ENCODE measurements at places on chromosomes 11 and 22.

- no peak for DNase-seq
Observed at GRCh38 chr11:110086892-110087309, 6.3 kb upstream of the ZC3H12C start.

DNA sequence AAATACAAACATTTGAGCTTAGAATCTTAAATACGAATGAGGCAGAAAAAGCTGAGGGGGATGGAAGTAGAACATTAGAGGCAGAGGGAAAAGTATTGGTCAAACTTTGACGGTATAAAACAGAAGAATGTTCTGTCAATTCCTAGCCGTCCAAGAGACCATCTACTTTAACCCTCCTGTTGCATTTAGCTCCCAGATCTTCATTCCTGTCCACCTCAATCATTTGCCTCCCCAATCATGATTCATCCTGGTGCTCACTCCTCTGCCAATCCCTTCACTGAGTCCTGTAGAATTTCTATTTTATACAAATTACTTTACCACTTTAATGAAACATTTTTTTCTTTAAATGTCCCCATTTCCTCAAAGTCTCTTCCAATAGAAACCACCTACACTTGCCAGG is 28.2 kb downstream of the C2CD3 start:
- no peak for DNase-seq

GRCh38 chr11:71433648-71434450 is 14.3 kb downstream of the DHCR7 start:
- no peak for DNase-seq

DNA sequence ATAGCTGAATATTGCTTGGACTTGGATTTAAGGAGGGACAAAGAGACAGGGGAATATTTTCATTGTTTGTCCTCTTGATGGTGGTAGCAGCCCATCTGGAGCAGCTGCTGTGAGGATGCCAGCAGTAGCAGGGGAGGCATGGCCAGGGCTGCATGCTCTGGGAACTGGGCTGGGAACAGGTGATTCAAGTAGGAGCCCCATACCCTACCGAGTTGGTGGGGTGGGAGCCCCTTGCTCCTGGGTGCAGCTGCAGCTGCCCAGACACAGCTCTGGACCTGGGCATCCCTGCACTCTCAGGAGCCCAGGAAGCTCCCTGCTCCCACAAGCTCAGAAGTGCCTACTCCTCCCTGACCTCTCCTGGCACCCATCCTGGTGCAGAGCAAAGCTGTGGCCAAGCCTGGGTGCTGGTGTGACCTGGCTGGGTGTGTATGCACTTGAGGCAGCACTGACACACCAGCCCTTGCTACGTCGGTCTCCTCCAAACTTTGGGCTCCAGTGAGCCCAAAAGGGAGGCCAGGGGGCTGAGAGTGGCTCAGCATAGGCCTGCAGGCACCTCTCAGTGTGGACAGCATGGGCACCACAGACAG is 341.8 kb upstream of the CCDC179 start:
- DNase-seq, result no peak

DNA sequence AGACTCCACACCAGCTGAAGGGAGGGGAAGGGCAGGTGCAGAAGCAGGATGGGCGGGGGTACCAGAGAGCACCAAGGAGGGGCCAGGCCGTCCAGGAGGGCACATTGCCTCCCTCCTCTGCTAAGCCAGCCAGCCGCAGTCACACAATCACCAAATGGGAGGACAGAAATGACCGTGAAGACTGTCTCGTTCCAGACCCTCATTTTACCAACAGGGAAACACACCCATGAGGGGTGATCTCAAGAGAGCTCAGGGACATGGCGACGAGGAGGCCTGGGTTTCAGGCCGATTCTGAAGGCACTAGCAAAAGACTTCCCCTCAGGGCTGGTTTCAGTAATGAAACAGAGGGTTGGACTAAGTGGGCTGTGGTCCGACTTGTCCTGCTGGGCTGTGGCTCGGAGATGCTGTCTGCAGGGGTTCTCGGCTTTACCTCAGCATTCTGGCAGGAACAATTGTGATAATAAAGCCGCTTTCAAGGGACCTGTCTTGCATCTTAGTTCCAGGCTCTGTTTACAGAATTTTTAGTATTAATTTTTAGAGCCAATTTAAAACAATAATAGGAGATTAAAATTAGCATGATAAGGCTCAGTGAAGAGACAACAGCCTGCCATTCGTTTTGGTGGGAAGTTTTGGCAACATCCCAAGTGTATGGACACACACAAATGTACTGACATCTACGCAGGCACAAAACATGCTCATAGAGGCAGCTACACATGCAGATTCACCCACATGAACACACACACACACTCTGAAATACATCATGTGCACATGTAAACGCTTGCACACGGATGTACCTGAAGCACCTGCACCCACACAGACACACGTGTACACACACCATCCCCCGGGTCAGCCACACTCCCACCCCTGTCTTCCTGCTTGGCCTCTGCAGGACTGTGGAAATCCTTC is 2.0 kb upstream of the B3GAT1 start:
- no peak for DNase-seq

DNA sequence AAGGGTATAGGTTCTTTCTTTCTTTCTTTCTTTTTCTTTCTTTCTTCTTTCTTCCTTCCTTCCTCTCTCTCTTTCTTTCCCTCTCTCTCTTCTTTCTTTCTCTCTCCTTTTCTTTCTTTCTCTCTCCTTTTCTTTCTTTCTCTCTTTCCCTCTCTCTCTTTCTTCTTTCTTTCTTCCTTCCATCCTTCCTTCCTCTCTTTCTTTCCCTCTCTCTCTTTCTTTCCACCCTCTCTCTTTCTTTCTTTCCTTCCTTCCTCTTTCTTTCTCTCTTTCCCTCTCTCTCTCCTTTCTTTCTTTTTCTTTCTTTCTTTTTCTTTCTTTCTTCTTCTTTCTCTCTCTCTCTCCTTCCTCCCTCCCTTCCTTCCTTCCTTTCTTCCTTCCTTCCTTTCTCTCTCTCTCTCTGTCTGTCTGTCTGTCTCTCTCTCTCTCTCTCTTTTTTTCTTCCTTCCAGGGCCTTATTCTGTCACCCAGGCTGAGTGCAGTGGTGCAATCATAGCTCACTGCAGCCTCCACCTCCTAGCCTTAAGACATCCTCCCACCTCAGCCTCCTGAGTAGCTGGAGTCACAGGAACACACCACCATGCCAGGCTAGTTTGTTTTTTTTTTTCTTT is 26.8 kb downstream of the LIF start:
- DNase-seq, result no peak

GRCh38 chr22:22882033-22882717 is 5.4 kb upstream of the IGLL5 start:
- DNase-seq, result no peak

GRCh38 chr11:118843565-118843964 is 40.1 kb upstream of the CXCR5 start:
- DNase-seq, result no peak

GRCh38 chr11:69080257-69080995 is 31.7 kb downstream of the TPCN2 start:
- DNase-seq, result no peak

GRCh38 chr11:88405853-88406252 is 68.3 kb upstream of the CTSC start:
- DNase-seq, result no peak

- no peak for DNase-seq
Observed at GRCh38 chr11:134341805-134342571, 10.2 kb downstream of the GLB1L2 start.

DNA sequence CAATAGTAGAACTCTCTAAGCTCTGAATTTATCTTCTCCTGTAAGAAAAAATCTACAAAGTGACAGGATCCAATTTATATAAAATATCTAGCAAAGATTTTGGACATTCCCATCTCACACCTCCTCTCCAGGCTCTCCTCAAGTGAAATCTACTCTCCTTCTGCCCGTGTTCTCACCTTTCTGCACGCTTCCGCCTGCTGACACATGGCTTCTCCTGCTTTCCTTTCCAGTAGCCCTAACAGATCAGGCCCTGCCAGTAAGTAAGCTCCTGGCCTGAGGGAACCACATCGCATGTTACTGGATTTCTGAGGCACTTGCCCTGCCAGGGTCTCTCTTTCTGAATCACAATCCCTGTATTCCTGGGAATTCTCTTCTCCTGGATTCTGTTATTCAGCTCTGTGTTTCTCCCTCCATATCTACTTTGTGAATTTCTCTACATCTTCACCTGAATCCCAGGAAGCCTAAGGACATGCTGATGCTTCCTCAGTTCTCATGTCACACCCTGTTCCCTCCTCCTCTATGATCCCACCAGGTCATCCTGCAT is 53.3 kb upstream of the TOP3B start:
- DNase-seq, result no peak

DNA sequence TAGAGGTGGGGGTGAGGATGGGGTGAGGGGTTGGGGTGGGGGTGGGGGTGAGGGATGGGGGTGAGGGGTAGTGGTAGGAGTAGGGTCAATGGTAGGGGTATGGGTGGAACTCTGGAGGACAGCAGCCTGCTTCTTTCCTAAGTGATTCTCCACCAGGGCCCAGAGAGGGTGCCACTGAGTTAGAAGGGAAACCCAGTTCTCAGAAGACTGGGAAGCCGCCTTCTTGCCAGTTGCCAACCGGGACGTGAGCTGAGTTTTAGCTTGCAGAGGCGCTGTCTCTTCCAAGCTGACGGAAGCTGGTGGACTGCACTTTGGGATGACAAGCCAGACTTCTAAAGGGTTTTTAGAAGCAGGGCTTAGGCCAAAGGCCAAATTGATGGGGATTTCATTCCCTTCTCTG is 104.4 kb downstream of the NAT10 start:
- no peak for DNase-seq

GRCh38 chr11:46760429-46761128 is 41.6 kb downstream of the F2 start:
- DNase-seq, result no peak

- DNase-seq, result no peak
Observed at GRCh38 chr22:19943082-19944026, 1.7 kb upstream of the TXNRD2 start.

GRCh38 chr11:95148406-95148805 is 58.8 kb downstream of the ENDOD1 start:
- no peak for DNase-seq

DNA sequence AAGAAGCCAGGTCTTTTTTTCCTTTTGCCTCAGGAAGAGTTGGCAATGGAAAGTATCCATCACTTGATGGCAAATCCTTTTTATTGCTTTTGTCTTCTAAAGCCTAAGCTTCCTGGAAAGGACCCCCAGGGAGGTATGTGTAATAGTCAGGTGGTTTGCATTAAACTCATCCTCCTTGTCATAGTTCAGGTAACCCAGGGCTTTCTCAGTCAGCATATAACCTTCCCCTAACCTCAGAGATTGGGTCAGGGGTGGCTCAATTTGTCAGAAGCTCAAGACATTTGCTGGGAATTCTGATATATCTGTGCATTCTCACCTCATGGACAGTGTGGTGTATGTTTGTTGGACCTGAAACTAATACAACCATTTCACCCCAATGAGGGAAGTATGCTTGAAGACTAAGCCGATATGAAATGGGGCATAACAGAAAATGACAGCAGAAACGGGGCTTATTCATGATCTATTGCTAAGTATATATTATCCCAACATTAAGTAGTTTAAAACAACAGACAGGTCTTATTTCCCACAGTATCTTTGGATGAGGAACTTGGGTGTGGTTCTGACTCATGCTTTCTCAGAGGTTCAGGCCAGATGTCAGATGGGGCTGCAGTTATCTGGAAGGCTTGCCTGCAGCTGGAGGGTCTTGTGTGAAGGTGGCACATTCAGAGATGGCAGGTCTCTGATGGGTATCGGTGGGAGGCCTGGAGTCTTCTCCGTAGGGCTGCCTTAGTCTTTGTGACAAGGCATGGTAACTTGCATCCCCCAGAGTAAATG is 135.8 kb upstream of the SPON1 start:
- no peak for DNase-seq

DNA sequence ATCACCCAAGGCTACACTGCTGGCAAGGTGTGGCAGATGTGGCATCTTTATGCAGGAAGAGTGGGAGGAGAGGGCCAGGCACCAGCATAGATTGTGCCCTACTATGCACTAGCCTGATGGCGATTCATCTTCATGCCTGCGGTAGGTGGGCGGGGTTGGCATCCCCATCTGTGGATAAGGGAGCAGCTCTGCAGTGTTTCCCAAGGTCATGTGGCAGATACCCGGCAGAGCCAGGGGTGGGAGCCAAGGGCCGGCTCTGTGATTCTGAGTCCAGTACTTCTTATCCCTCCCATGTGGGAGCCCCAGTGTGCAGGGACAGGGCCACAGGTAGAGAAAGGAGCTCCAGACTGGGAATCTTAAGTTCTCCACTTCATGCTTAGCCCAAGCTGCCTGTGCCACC is 20.0 kb downstream of the CD82 start:
- no peak for DNase-seq

- no peak for DNase-seq
Observed at GRCh38 chr22:39308614-39309363, 10.6 kb downstream of the RPL3 start.

DNA sequence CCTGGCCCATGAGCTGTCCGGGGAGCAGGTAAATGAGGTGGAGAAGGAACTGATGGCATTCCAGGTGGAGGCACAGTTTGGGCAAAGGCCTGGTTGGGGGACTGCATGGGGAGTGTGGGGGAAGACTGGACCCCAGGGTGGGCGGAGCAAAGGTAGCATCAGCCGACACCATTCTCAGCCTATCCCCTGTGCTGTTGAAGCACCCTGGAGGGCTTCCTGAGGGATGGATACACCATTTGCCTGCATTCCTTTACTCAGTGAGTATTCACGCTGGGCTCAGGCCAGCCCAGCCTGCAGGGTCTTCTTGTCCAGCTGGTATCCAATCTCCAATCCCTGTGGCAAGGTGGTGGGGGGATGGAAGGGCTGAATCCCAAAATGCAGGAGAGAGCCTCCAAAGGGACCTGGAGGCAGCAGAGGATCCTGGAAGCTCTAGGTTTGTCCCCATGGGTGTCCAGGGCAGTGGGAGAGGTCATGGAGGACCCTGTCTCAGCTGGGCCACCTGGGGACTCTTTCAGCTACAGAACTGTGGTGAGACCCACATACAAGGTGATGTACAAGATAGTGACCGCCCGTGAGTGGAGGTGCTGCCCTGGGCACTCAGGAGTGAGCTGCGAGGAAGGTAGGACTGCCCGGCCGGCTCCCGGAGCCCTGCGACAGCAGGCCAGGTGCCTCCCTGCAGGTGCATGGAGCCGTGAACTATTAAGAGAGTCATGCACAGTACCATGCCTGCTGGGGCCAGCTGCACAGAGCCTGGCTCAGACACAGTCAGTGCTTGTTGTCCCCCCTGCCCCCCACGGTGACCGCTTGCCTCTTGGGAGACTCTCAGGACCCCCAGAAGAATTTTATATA is 9.5 kb downstream of the EMID1 start:
- DNase-seq, result no peak

GRCh38 chr22:25395468-25395867 is 169.0 kb upstream of the GRK3 start:
- DNase-seq, result no peak

DNA sequence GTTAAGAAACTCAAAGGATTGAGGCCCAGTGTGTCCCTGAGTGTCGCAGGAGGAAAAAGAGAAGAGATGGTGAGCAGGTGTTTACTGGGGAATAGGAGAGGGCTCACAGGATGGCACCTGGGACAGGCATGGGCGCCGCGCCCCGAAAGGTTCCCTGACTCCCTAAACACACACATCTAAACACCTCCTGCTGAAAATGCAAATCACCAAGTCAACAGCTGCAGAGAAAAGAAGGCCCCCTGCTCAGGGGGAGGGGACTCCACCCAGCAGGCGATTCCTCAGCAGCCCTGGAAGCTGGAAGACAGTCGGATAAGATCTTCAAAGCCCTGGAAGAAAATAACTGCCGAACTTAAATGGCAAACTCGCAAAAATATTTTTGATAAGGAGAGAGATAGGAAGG is 377.2 kb downstream of the BRD1 start:
- DNase-seq, result no peak

Data from stimulated activated CD8-positive, alpha-beta memory T cell treated with anti-CD3 and anti-CD28 coated beads, Interleukin-7, amount 100 ng/mL, for 1 hour (primary cell).